GM12892 (cell line): ENCODE measurements at places on chromosomes 7 and 10.

- no peak for DNase-seq
These were observed 6.9 kb upstream of the LFNG start for GRCh38 chr7:2512713-2513112.

GRCh38 chr7:91634485-91635177 is 245.9 kb downstream of the MTERF1 start:
- DNase-seq = no peak

- no peak for DNase-seq
These were observed 718.5 kb downstream of the AUTS2 start for GRCh38 chr7:70316745-70317144.

DNA sequence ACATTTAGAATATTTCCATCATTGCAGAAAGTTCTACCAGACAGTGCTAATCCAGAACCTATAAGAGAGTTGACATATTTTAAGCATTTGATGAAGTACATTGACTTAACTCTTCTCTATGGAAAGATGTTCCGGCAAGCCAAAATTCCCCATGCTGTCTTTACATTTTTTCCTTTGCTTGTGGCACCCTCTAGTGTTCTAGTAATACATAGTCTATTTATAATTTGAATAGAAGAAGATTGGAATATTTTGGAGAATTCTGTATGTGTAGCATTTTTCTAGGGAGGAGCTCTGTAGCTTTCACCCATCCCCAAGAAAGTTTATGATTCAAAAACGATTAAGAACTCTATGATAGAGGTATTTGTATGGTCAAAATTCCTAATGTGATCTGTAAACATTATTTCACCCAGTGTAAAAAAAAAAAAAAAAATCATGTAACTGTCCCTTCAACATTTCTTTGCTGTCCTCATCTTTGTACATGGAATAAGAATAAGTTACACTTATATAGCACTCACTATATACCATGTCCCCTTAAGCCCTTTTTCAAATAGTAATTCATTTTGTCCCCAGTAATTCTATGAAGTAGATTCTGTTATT is 33.2 kb downstream of the NRF1 start:
- no peak for DNase-seq

GRCh38 chr10:89250865-89251408 is 638 bp downstream of the LIPA start:
- DNase-seq = no peak

GRCh38 chr7:132696332-132696731 is 120.1 kb upstream of the PLXNA4 start:
- no peak for DNase-seq

- no peak for DNase-seq
These were observed 538.7 kb downstream of the TFEC start for GRCh38 chr7:115491744-115492380.

DNA sequence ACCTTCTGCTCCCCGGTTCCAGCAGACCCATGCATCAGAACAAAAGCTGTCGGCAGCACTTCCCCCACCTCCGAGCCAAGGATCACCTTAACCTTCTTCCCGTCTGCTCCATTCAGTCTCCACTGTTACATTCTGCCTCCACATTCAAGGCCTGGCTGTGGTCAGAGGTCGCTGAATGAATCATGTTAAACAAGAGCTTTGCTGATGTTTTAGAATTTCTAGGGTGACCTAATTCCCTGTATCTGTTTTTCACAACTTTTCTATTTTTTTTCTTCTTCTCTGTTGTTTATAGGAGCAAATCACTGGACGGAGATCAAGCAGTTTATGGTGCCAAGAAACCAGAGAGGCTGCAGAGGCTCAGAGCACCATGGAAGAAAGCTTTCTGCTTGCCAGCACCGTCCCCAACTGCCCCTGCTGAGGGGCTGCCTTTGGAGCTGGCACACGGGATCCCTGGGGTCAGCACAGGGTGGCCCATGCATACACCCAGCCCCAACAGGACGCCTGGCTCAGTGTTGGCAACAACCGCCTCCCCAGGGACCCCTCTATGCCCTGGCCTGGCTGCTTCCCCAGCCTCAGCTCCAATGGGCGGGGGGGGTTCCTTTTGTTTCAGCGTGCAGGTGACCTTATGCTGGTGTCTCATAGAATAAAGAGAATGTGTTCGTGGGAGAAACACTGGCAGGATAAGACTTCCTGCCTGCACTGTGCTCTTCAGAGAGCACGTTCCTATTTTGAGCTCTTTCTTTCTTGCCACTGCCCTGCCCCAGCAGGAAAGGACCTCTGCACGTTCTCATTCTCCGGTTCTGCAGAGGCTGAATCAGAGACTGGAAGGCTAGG is 182.7 kb upstream of the LYZL2 start:
- no peak for DNase-seq

DNA sequence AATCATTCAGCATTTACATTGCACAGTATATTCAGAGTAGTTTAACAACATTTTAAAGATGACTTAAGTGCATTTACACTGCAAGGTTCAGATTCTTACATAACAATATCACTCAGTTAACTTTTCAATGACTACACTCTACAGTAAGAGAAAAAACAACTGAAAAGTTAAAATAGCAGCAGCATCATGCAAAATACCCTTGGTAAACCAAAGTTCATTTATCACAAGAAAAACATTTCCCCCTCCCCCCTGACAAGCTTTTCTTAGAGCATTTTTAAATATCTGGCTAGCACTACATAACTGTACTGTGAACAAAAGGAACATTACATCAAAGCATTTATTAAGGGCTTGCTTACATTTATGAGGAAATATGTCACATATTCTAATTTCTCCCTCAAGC is 179.5 kb upstream of the HGF start:
- DNase-seq = no peak

- DNase-seq = no peak
These were observed 6.9 kb upstream of the AKR1E2 start for GRCh38 chr10:4819067-4819466.

- no peak for DNase-seq
These were observed 21.2 kb downstream of the DMTF1 start for GRCh38 chr7:87173471-87173870.

GRCh38 chr7:1204460-1205140 is 28.1 kb upstream of the UNCX start:
- DNase-seq = no peak

DNA sequence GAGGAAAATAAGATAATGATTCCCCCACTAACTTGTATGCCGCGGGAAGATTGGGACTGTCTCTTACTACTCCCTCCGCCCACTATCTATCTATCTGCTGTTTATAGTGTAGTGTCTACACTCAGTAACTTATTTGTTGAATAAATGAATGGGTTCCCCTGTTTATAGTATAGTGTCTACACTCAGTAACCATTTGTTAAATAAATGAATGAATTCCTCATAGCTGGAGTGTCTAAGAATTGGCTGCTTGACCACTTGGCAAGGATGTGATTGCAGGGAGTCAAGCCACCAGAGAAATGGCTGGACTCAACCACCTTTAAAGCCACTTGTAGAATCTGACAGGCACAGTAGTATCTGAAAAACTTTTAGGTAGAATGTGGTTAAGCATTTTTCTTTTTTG is 147.1 kb downstream of the TRIL start:
- no peak for DNase-seq

DNA sequence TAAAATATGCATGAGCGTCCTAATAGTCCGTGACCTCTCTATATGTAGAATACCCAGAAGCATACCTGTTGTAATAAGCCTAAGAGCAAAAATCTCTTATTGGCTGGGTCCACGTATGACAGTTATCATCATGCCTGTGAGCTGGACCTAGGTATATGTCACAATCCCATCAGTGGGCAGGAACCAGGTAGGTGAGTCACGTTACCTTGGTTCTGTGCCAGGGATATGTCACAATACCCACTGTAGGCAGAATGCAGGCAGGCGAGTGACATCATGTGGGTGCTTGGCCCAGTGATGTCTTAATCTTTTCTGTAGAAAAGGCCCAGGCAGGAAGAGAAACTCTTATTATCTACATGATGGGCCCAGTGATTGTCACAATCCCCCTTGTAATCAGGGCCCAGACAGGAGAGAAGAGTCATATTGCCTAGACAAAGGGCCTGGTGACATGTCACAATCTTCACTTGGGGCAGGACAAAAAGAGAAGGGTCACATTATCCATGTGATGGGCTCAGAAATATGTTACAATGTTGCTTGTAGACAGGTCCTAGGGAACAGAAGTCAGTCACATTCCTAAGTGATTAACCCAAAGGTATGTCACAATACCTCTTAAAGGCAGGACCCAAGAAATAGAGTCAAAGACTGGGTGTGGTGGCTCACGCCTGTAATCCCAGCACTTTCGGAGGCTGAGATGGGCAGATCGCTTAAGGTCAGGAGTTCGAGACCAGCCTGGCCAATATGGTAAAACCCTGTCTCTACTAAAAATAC is 12.9 kb upstream of the ZNF736 start:
- DNase-seq = no peak

GRCh38 chr7:20906801-20907453 is 120.2 kb upstream of the SP8 start:
- no peak for DNase-seq

GRCh38 chr10:130388746-130389145 is 252.6 kb downstream of the GLRX3 start:
- DNase-seq = no peak

DNA sequence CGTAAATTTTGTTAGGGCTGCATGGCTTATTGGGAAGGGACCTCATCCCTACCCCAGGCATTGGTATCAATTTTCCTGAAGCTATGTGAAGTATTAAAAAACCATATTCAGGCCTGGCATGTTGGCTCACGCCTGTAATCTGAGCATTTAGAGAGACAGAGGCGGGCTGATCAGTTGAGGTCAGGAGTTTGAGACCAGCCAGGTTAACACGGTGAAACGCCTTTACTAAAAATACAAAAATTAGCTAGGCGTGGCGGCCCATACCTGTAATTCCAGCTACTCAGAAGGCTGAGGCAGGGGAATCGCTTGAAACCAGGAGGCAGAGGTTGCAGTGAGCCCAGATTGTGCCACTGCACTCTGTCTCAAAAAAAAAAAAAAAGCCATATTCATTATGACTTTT is 7.1 kb downstream of the TASOR2 start:
- no peak for DNase-seq

- no peak for DNase-seq
These were observed 540.1 kb upstream of the FZD8 start for GRCh38 chr10:36182179-36182566.

DNA sequence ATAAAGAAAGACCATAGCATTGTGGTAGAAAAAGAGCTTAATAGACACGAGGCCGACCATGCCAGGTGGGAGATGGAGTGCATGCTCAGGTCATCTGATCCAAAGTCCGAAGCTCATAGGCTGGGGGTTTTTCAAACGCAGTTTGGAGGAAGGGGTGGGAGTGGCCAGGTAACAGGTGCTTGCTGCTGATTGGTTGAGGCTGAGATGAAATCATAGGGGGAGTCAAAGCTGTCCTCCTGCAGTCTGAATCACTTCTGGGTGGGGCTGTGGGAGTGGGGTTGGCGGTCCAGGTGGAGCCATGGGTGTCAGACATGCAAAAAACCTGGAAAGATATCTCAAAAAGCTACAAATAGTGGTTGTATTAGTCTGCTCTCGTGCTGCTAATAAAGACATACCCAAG is 2.8 kb upstream of the ERCC6 start:
- no peak for DNase-seq

DNA sequence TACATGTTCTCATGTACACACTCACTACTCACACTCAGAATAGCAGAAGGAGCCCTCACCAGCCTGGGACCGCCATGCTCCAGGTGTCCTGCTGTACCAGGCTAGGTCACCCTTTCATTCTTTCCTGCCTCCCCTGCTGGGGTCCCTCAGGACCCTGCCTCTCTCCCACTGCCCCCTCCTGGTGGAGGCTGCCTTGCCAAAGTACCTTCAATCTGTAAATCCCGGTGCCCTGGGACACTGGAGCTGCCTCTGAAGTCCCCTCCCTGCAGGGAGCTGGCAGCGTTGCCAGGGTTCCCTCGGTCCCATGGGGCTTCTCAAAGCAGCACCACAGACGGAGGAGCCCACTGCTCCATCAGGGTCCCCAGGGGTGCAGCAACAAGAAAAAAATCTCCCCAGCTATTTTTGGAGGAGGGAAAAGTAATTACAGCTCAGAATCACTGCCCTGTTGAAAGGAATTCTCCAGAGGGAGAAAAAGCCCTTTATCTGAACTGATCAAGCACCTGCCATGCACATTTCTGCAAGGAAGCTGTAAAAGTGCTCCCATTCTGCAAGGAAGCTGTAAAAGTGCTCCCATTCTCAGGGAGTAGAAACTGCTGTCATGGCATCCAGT is 259.9 kb downstream of the PTPRN2 start:
- no peak for DNase-seq

GRCh38 chr10:24900888-24901685 is 51.3 kb downstream of the PRTFDC1 start:
- peak; percentile 25 for DNase-seq

- DNase-seq = no peak
These were observed 6.6 kb downstream of the VOPP1 start for GRCh38 chr7:55565681-55566080.

DNA sequence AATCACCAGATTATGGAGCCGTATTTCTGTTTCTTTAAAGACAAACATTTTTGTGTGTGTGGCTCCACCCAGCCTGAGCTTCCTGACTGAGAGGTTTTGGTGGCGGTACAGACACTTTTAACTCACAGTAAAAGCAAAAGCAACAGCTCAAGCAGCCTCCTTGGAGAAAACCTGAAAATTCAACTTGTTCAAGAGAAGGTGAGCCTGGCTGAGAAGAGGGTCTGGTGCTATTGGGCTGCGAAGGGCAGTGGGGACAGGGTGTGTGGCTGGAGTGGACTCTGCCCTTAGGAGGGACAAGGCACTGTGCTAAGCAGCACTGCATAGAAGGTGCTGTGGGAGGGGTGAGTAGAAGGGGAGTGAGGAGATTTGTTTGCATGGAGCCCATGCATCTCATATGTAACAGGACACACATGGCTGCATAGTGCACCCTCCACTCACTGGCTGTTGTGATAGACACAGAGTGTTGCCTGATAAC is at the start of gene GIMAP7:
Gene GIMAP7 (plus strand): TSS at position 125 of the 475 bp plus-strand sequence. CDS start 5,103 bp downstream, outside the sequence.
- DNase-seq = no peak

DNA sequence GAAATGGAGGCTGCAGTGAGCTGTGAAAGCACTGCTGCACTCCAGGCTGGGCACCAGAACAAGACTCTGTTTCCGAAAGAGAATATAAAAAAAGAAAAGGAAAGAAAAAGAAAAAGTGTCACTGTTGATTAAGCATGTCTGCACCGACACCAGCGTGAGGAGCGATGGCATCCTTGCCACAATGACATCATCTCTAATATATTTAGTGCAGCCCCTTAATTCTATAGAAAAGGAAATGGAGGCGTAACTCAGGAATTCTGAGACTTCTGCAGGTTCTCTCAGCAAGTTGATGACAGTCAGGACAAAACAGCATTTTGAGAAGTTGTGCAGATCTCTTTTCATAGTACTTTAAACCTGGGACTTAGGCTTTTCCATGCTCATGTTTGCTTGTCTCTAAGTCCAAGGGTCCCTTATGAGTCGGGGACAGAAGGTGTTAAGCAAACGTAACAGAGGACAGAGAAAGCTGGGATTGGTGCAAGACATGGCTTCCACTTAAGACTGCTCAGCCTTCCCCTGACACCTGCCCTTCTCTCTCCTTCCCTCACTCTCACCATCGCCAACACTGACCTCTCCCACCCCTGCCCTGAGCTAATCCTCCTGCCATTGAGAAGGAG is 16.9 kb upstream of the ANKRD1 start:
- DNase-seq = no peak

- no peak for DNase-seq
These were observed 33.0 kb downstream of the PLEKHA1 start for GRCh38 chr10:122407375-122408125.

GRCh38 chr10:21700474-21700873 is 166.4 kb downstream of the MLLT10 start:
- DNase-seq = no peak

- DNase-seq = no peak
These were observed 244.3 kb downstream of the MTERF1 start for GRCh38 chr7:91636129-91636724.
